T follicular helper cell (primary cell): ENCODE measurements at places on chromosomes 5 and 9.

DNA sequence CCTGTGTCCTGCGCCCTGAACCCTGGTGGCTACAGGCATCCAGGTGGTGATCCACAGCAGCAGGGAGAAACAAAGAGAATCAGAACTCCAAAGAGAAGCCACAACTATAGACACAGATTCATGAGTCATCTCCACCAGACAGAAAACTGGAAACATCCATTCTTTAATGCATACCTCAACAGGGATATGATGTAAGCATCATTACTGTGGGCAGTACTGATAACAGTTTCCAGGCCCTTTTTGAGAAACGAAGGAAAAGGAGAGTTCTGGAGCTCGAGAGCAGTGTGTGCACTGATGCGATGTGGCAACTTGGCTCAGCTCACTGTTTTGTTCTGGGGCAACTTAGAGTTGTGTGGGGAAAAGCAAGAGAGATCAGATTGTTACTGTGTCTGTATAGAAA lies 215.6 kb upstream of the ADAMTS16 start:
- DNase-seq: no peak

GRCh38 chr9:93263334-93264229 lies 79.6 kb downstream of the WNK2 start:
- no peak for DNase-seq

DNA sequence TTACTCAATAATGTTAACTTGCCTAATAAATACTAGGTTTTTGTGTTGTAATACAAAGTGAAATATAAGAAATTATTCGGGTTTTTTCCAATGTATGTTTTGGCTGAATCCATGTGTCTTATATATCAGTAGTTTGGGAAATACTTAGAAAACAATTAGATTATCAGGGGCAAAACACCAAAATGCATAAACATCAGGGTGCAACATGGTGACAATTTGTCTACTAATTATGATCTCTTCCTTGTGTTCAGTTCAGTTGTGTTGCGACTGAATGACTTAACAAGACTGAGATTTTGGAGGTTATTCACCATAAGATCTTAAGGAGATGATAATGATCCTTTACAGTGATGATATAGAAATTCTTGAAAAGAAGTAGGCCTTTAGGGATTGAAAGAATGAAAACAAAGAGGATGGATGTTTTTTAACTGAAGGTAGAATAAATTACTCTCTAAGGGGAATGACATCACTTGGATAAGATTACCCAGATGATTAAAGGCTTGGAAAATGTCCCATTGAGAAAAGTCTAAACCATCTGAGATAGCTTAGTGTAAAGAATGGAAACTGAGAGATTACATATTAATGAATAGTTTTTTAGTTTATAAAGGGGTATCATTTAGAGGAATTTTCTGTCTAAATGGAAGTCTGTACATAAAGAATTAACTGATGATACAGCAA lies 415.8 kb downstream of the SPATA31D1 start:
- no peak for DNase-seq

GRCh38 chr9:118962426-118962825 lies 406.8 kb downstream of the BRINP1 start:
- no peak for DNase-seq

- no peak for DNase-seq
These were observed 93.5 kb upstream of the MVB12B start for GRCh38 chr9:126233175-126233574.

DNA sequence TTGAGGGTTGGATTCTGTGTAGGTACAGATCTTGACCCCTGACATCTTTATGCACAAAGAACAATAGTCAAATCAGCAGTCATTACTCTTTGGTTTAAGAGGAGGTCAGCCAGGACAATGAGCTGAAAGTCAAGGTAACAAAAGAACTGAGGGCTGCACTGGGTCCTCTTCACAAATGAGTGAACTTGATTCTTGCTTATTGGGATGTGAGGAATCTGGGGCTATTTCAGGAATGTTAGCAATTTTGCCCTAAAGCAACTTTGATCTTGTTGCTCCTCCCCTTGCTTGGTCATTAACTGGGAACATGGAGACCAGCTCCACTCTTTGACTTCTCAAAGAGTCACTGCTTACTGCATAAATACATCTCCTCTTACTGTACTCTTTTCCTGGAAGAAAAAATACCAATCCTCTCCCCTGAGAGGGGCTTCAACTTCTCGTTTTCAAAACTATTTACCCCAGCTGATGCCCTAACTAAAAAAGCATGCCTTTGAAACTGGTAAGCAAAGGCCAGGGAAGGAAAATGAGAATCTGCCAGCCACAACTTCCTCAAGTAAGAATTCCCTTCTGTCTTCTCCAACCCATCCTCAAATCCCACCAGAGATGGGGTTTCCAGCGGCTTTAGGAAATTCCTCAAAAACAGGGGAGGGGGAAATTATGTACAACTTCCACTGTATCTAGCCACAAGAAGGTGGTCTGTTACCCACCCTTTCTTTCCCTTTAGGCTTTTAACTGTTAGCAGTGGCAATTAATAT lies 368.3 kb downstream of the ENC1 start:
- no peak for DNase-seq
